RPMI7951 (cell line): ENCODE measurements at places on chromosomes 3 and 15. TPM values are rescaled to one million over a fixed set of nuclear protein-coding genes. Genes with fewer than 3 reads are reported as not detected.
A peak's percentile ranks its signal among the peaks of the same experiment; 100 is the strongest.

- DNase-seq, result peak; percentile 55
These were observed 656.3 kb downstream of the RBMS3 start for GRCh38 chr3:29937185-29937584.

DNA sequence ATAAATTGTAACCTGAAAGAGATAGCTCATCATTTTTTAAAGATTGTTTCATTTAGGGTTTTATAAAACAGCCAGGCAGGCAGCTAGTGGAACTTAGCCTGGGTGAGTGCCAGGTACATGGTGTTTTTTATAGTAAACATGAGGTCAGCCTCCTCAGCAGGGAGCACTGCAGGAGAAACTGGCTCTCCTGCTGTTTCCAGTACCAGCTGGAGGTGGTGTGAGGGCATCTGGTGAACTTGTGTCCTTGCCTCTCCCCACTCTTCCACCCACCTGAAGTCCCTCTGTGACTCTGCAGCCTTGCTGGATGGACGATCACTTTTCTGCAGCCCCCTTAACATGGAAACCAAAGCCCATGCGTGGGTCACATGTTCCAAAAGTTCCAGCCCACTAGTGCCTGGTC lies 128.4 kb downstream of the FAM174B start:
- DNase-seq, result peak; percentile 29

- no peak for DNase-seq
These were observed 552.9 kb downstream of the DIPK2A start for GRCh38 chr3:144524531-144524930.

GRCh38 chr3:52222319-52223221 lies 2.9 kb downstream of the TLR9 start:
- no peak for DNase-seq

LINS1 gene
- total RNA-seq, result 20.4 and 23.2 TPM in 2 replicates

FRMD5 gene
- 9.3 and 10.2 TPM in 2 replicates for total RNA-seq

GRCh38 chr3:89740080-89740880 lies 632.9 kb downstream of the EPHA3 start:
- no peak for DNase-seq

MEIS2 gene
- total RNA-seq, result 21.5 and 28.6 TPM in 2 replicates

DNA sequence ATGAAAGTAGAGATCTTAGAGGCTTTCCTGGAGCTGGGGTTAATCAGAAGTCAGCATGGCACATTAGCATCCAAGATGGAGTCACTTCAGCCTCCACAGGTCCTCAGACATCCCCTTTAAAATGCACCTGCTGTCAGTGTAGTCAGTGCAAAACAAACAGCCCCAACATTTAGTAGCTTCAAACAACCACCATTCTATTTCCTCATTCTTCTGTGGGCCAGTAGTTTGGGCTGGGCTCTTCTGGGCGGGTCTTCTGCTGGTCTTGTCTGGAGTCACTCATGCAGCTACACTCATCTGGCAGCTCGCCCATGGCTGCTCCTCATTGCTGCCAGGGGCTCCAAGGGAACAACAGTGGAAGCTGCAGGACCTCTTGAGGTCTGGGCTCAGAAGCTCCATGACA lies 99.9 kb downstream of the TLE3 start:
- peak; percentile 76 for DNase-seq

COL6A6 gene
- not detected in 2 replicates for total RNA-seq

DNA sequence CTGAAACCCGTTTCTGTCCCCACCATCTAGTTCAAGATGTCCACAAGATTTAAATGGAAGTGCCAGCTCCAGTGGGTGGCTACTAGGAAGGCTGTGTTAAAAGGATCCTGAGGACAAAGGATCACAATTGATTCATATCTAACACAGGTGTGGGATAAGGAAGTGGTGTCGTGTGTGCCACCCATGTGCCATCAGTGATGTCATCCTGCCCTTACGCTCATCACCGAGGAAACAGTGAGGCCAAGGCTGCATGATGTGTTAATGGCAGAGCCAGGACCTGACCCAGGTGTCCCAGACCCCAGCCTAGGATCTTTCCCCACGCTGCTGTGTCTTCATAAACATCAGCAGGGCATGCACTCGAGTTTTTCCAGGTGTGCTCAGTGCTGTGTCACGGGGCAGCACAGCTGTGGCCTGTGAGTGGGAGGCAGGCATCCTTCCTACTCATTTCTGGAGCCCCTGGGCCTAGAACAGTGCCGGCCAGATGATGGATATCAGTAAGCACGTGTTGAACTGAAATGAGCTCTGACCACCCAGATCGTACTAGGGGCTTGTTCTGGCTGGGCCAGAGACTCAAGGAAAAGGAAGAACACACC lies 10.6 kb upstream of the TGM5 start:
- no peak for DNase-seq

GRCh38 chr15:98896002-98896721 lies 111.4 kb downstream of the PGPEP1L start:
- DNase-seq, result peak; percentile 83

- no peak for DNase-seq
These were observed 7.1 kb downstream of the MYEF2 start for GRCh38 chr15:48170981-48171380.

- peak; percentile 94 for DNase-seq
These were observed 147.8 kb upstream of the MCTP2 start for GRCh38 chr15:94083467-94084052.

BOC gene
- total RNA-seq, result 9.6 and 17.3 TPM in 2 replicates
